ENCODE measurements at places on chromosomes 3 and 15.

DNA sequence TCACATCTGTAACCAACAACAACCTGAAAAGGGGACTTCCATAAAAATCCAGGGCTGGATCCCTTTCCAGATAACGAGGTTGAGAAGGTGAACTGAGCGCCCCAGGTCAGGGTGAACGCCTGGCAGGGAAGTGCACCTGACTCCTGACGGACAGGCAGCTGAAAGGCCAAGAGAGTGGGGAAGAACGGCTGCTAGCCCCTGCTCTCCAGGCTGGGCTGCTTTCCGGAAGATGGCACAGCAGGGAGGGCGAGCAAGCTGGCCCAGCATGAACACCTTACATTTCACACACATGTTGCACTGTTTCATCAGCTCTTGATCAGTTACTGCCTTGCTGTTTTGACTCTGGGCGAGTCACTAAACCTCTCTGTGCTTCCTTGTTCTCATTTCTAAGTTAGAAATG, 127.2 kb upstream of the IQSEC1 start:
- no peaks in the 10 kb centered on the region for H3K4me1 ChIP-seq
- H3K27ac ChIP-seq = no peak overlapping the region
- no peaks in the 10 kb centered on the region for H3K36me3 ChIP-seq
- no peak for DNase-seq
- H3K4me3 ChIP-seq = no peak overlapping the region
- H3K27me3 ChIP-seq = no peaks in the 10 kb centered on the region

GRCh38 chr3:124453189-124453588, 277.1 kb upstream of the UMPS start:
- no peak overlapping the region for H3K4me3 ChIP-seq
- DNase-seq = no peak
- no peaks in the 10 kb centered on the region for H3K27me3 ChIP-seq

GRCh38 chr3:33833408-33834095, 35.1 kb downstream of the PDCD6IP start:
- no peak overlapping the region for H3K4me3 ChIP-seq
- H3K27ac ChIP-seq = no peak overlapping the region
- H3K36me3 ChIP-seq = peaks cover 28% of the 10 kb centered on the region
- H3K4me1 ChIP-seq = no peaks in the 10 kb centered on the region

GRCh38 chr15:89860431-89860830, 33.4 kb downstream of the AP3S2 start:
- no peak overlapping the region for H3K27ac ChIP-seq
- H3K4me1 ChIP-seq = no peaks in the 10 kb centered on the region
- no peaks in the 10 kb centered on the region for H3K27me3 ChIP-seq
- DNase-seq = no peak
- H3K36me3 ChIP-seq = peaks cover 26% of the 10 kb centered on the region

DNA sequence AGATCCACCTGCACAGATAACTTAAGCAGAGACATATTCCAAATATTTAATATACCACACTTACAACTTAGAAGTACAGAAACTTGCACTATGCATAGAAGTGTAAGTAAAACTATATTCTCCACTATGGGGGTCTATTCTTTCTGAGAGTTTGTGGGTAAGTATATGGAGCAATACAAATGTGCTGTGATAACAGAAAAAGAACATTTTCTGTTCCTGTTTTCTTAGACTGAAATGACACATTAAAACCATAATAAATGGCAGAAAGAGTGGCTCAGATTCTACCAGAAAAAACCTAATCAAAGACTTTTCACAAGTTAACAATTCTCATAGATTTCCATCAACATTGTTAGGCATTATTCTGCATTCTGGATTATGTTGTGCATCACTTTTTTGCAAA, 96.6 kb upstream of the WNT7A start:
- H3K27ac ChIP-seq = no peak overlapping the region
- no peak for DNase-seq
- H3K4me1 ChIP-seq = no peaks in the 10 kb centered on the region
- no peaks in the 10 kb centered on the region for H3K36me3 ChIP-seq
- no peak overlapping the region for H3K4me3 ChIP-seq

GRCh38 chr3:22495791-22496190, 707.3 kb upstream of the UBE2E2 start:
- no peaks in the 10 kb centered on the region for H3K4me1 ChIP-seq
- H3K27me3 ChIP-seq = no peaks in the 10 kb centered on the region
- H3K36me3 ChIP-seq = no peaks in the 10 kb centered on the region

DNA sequence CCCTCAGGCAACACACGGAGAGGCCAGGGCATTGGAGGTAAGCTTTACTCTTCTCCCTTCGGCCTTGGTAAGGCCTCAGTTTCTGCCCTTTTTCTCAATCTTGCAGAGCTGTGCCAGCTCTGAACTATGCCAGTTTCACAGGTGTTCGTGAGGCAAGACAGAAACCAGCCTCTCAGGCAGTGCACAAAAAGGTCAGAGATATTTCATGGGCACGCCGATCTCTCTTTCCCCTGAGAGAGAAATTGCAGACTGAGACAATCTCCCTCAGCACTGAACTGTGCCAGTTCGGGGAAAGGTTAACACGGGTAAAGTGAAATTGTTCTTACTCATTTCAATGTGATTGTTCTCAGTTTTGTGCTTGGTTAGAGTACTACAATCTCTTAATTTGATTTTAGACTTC, 88.5 kb downstream of the GMNC start:
- no peak for DNase-seq
- H3K27ac ChIP-seq = no peak overlapping the region
- H3K4me1 ChIP-seq = no peaks in the 10 kb centered on the region
- no peaks in the 10 kb centered on the region for H3K27me3 ChIP-seq
- H3K36me3 ChIP-seq = no peaks in the 10 kb centered on the region
- no peak overlapping the region for H3K4me3 ChIP-seq

DNA sequence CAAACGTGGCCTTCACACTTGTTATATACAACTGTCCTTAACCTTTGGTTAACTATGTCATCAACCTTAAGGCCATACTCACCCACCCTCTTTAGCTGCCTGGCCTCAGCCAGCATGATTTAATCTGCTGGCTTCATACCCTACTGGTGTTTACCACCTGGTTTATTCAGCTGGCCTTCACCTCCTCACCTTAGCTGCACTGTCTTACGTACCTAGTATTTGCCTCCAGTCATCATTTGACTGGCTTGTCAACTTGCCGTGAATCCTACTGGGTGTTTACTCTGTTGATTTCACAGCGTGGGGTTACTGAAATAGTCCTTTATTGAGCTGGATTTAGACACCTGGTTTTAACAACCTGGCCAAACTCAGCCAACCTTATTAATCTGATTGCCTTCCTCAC, 102.8 kb downstream of the IL12A start:
- no peaks in the 10 kb centered on the region for H3K27me3 ChIP-seq
- no peak for DNase-seq
- no peaks in the 10 kb centered on the region for H3K4me1 ChIP-seq
- H3K27ac ChIP-seq = no peak overlapping the region
- H3K4me3 ChIP-seq = no peak overlapping the region

DNA sequence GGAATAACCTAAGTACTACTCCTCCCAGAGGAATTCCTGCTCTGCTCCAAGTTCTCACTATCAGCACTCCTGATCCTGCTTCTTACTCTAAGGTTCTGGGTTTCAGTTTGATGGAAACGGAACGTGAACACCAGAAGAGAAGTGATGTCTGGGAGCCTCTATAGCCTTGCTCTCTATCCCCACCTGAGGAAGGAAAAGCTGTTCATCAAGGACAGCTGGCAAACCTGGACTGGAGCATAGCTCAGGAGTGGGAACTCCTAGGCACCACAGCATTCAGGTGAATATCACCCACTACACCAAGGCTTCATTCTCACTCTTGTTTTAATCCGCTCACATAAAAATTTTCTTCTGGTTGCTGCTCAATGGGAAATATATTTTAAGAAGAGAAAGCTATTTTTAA, 13.0 kb upstream of the CADPS start:
- no peak overlapping the region for H3K4me3 ChIP-seq
- no peak overlapping the region for H3K27ac ChIP-seq
- no peaks in the 10 kb centered on the region for H3K4me1 ChIP-seq
- DNase-seq = no peak
- H3K27me3 ChIP-seq = no peaks in the 10 kb centered on the region

GRCh38 chr3:123314359-123315270, 112.9 kb downstream of the SEC22A start:
- peaks cover 89% of the 10 kb centered on the region for H3K36me3 ChIP-seq
- peaks cover 4% of the 10 kb centered on the region for H3K4me1 ChIP-seq
- no peak overlapping the region for H3K27ac ChIP-seq
- H3K27me3 ChIP-seq = no peaks in the 10 kb centered on the region
- DNase-seq = no peak
- H3K4me3 ChIP-seq = no peak overlapping the region

- peak within 1 kb of the TSS; percentile 86 for H3K27ac ChIP-seq
- H3K4me3 ChIP-seq = peak within 1 kb of the TSS; percentile 80
- no peaks in the 10 kb centered on the region for H3K36me3 ChIP-seq
- no peaks in the 10 kb centered on the region for H3K27me3 ChIP-seq
Observed at GRCh38 chr15:55588070-55588814, at the start of gene PYGO1. TSS of gene PYGO1 (minus strand) at chr15:55588345. CDS start at chr15:55587883, 462 bp downstream.

DNA sequence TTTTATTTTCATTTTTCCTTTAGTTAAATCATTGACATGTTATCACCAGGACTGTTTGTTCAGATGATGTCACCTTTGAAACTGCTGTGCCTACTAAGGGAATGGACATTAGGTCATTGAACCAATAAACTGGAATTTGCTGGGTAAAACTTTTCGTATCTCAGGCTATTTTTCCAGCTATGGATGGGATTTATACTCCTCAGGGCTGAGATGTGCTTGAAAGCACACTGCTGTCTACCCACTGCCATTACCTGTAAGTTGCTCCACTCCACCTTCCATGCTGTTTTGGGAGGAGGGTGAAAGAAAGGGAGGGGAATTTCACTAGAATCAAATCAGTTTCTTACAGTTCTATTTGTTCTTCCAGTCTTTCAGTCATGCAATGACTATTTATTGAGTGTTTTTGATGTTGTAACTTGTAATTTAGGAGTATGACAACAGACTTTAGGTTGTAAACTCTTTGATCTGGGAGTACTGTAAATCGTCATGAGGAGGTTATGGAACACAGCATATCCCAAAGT, 11.3 kb downstream of the EHD4 start:
- H3K27ac ChIP-seq = peak overlapping the region; percentile 55
- peaks cover 45% of the 10 kb centered on the region for H3K4me1 ChIP-seq
- H3K27me3 ChIP-seq = no peaks in the 10 kb centered on the region
- H3K4me3 ChIP-seq = peak overlapping the region; percentile 39

GRCh38 chr3:43525941-43526607, 95.7 kb downstream of the ANO10 start:
- H3K36me3 ChIP-seq = no peaks in the 10 kb centered on the region
- H3K27me3 ChIP-seq = no peaks in the 10 kb centered on the region
- no peak for DNase-seq
- H3K4me1 ChIP-seq = no peaks in the 10 kb centered on the region

DNA sequence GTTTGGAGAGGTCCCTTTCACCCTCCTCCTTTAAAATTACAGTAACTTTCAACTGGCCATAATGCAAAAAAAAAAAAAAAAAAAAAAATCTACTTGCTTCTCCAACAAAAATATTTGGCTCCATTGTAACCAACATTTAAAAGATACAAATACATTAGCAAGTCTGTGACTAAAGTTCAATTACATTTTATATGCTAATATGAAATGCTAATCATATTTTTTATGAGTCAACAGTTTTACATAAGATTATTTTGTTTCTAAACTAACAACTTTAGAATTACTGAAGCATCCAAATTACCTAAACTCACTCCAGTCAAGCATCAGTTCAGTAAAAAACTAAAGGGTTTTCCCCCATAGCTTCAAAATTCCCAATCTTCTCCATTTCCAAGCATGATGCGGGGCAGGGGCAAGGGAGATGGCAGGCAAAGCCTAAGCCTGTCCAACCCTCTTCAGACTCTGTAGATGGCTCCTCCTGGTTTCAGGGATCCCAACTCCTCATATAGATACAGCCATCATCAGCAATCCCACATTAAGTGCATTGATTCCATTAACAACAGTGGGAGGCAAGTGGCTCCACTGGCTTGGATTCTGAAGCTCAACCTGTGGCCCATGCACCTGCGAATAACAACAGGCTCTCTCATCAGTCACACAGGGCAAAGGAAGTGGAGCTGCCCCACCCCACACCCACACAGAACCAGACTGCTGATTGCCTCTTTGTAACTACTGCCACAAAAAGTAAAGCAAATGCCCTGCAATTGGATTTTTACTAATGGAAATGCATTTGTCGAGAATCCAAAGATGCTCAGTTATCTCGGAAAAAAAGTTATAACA, 15.0 kb downstream of the SFMBT1 start:
- DNase-seq = no peak
- H3K27me3 ChIP-seq = no peaks in the 10 kb centered on the region
- H3K4me1 ChIP-seq = no peaks in the 10 kb centered on the region
- no peak overlapping the region for H3K27ac ChIP-seq
- no peaks in the 10 kb centered on the region for H3K36me3 ChIP-seq

DNA sequence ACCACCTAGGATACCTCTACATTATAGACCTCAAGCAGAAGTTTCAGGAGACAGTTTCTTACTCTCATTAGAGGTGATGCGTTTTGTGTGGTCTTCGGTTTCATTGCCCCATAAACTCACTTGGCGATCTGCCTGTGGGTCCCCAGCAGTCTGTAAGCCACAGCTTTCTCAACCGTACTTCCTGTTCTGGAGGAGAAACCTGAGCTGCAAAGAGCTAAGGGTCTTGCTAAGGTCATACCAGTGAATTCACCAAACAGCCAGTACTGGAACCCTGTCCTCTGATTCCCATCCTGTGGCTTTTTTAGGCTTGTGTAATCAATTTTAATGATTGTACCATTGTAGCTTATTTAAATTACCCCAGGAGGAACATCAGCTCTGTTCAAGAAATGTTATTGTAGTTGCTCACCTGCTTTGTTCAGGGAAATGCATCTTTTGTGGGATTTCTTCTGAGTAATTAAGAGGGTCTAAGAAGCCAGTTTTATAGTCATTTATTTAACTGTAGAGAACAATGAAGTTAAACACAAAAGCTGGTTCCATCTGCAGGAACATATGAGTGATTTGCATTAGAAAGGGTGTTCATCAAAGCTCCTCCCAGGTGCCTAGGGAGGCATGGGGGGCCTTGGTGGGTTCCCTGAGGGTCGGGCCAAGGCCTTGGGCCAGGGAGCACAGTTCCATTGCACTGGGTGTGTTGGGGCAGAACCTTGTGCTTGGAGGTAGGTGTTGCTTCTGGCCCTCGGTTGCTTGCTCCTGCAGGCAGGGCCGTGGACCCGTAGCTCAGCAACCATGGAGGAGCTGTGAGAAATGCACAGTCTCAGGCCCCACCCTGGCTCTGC, 69.6 kb downstream of the APBA2 start:
- peak; percentile 21 for DNase-seq
- no peak overlapping the region for H3K4me3 ChIP-seq
- no peaks in the 10 kb centered on the region for H3K27me3 ChIP-seq
- H3K4me1 ChIP-seq = no peaks in the 10 kb centered on the region
- H3K27ac ChIP-seq = no peak overlapping the region

GRCh38 chr3:193879099-193879863, 256.7 kb upstream of the HES1 start:
- no peaks in the 10 kb centered on the region for H3K27me3 ChIP-seq
- no peaks in the 10 kb centered on the region for H3K36me3 ChIP-seq
- H3K4me3 ChIP-seq = no peak overlapping the region
- H3K27ac ChIP-seq = no peak overlapping the region
- no peaks in the 10 kb centered on the region for H3K4me1 ChIP-seq
- no peak for DNase-seq

Data from ascending aorta (tissue), 2 donors.